ENCODE measurements at places on chromosomes 7 and 10. TPM values are rescaled to one million over a fixed set of nuclear protein-coding genes. Genes with fewer than 3 reads are reported as not detected.

Gene TAC1
- total RNA-seq: 18.9 TPM

- no peak for DNase-seq
Measured at GRCh38 chr7:21867226-21867625, 78.5 kb downstream of the CDCA7L start.

DNA sequence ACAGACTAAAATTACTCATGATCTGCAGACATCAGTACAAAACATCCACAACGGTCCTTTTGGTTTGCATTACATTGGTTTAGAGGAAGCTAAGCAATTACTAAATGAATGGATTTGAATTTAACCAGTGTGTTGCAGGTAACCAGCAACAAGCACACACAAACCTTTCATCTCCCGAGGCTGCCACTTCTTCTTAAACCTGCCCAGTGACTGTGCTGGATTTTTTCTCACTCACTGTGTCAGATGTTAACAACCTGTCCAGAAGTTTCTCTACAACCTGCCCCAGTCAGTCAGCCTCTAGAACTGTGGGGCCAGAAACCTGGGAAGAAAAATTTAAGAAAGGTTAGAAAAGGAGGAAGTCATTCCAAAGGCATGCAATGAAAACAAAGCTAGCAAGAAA lies 2.4 kb upstream of the MEOX2 start:
- no peak for DNase-seq

DNA sequence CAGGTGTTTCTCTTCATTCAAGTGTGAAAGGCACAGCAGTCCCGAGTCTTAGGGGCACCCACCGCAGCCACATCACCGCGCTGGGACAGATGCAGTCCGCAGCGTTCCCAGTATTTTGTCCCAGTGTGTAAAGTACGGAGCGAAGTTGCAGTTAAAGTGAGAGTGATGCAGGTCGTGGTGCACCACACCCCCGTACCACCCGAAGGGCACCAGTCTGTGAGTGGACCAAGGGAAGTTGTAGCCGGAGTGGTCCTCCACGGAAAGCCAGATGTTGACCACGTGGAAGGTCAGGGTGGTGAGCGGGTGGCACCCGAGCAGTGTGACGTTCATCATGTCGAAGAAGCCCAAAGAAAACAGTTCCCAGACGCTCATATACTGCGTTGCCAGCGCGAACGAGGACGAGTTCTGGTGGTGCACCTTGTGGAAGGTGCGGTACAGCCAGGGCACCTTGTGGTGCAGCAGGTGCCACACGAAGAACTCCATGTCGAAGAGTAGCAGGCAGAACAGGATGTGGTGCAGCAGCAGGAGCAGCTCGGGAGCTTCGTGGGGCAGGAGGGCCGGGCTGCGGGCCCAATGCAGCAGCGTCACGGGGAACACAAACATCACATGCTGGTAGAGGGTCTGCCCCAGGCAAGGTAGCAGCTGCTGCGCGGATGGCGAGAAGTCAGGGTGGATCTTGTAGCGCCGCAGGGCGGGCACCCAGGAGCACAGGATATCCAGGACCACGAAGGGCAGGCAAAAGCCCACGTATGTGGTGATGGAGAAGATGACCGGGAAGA lies 526 bp downstream of the CH25H start:
- DNase-seq: no peak

GRCh38 chr7:41861642-41862041 lies 158.8 kb upstream of the INHBA start:
- no peak for DNase-seq

DNA sequence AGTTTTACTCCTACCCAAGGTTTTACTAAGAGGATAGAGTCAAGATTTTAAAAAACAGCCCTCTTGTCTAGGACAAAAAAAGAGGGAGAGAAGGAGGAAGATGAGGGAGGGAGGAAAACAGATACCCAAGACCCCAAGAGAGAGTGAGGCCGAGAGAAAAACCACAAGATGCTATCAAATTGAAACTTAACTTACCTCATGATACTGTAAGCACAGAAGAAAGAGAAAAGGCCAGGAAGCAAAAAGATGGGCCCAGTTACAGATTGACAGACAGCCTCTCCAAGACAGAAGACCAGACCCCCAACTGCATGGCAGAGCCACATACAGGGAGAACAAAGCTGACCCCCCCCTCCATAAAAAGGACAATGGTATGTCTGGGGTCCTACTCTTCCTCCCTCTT lies 11.4 kb downstream of the SEC31B start:
- DNase-seq: no peak

DNA sequence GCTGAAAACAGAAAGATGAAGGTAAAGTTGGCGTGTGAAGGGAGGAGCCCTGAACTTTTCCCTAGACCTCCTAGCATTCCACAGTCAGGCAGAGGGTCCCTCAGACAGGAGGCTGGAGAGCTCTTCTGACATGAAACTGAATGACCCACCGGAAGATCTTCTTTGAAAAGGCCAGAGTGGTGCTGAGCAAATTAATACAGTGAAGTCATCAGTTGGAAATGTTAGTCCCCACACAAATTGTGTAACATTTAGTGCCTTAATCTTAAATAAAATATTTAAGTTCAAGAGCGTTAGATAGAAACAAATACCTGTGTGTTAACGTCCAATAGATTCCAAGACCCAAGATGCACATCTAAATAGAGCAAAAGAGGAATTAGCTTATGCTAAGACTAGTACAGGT lies 49.0 kb upstream of the WNT16 start:
- no peak for DNase-seq
